ENCODE measurements at places on chromosomes 1 and 21.

- ATAC-seq = no peak
Observed at GRCh38 chr1:230458509-230458908, 32.4 kb upstream of the PGBD5 start.

DNA sequence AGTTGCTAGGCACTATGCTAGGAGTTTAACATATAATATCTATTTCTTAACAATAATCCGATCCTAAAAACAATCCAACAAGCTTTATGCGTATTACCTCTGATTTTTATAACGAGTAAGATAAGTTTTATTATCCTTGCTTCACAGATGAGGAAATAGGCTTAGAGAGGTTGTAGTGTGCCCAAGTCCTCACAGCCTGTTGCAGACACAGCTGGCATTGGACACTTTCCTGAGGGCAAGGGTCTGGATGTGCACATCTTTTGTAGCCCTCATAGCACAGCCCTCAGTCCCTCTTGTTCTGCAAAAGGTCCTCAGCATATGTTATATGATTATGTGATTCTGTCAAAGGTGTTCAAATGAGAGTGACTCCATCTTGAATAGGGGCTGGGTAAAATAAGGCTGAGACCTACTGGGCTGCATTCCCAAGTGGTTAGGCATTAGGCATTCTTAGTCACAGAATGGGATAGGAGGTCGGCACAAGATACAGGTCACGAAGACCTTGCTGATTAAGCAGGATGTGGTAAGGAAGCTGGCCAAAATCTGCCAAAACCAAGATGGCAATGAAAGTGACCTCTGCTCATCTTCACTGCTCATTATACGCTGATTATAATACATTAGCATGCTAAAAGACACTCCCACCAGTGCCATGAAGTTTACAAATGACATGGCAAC, 75.7 kb upstream of the F3 start:
- no peak for ATAC-seq

DNA sequence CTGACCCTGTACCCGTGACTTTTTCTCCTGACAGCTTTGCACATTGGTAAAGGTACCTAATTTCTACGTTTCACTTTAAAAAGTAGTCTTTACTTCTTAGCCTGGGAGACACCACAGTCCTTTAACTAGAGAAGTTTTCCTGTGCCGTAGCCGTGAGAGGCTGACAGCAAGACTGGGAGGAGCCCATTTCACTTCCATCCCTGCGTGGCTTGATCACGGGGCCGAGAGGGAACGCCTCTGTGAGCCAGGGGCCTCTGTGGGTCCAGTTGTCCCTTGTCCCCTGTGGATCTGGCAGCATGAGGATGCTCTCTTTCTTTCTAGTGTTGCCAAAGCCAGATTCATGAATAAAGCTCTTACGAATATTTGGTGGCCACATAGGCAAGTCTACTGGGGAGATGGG, 21.6 kb downstream of the PCP4 start:
- no peak for ATAC-seq

DNA sequence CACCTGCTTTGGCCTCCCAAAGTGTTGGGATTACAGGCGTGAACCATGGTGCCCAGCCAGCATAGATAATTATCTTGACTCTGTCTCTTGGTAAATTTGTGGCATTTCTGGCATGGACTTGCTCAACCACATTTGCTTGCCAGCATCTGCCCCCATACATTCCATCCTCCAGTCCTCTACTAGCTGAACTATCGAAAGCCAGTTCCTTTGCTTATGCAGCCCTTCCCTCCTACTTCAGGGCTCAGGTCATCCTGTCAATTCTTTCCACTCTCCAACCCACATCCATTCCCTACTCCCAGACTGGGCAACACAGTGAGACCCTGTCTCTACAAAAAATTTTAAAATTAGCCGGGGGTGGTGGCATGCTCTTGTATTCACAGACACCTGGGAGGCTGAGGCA, 13.0 kb upstream of the UQCRHL start:
- ATAC-seq = no peak
